ENCODE measurements at places on chromosomes 1 and 21.
A peak's percentile ranks its signal among the peaks of the same experiment; 100 is the strongest.

DNA sequence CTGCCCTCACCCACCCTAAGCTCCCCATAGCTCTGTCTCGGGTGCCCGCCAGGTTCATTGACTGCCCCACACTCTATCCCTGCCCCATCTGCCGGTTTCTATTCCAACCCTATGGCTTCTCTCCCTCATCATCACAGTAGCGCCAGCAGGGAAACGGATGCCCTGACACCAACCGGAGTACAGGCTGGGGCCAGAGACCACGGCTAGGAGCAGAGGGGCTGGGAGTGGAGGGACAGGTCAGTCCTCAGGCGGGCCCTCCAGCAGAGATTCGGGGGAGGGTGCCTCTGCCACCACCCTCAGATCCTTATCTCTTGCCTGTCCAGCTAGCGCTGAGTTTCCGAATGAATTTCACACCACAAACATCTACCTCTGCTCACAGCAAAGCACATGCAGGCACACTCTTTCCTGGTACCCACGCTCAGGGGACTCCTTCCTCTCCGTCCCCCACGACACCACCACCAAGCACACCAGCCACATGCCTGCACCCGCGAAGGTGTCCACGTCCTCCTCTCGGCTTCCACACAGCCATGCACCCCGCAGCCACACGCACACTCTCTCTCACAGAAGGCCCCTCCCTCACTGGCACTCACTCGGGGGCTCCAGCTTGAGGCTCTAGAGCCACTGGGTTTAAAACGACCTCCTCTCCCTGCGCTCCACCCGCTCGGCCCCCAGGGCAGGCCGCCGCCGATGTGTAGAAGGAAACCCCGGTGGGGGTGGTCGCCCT is 7.2 kb downstream of the TAL1 start:
- no peak for DNase-seq

GRCh38 chr1:78385744-78386462 is 104.9 kb upstream of the PTGFR start:
- no peak for DNase-seq

DNA sequence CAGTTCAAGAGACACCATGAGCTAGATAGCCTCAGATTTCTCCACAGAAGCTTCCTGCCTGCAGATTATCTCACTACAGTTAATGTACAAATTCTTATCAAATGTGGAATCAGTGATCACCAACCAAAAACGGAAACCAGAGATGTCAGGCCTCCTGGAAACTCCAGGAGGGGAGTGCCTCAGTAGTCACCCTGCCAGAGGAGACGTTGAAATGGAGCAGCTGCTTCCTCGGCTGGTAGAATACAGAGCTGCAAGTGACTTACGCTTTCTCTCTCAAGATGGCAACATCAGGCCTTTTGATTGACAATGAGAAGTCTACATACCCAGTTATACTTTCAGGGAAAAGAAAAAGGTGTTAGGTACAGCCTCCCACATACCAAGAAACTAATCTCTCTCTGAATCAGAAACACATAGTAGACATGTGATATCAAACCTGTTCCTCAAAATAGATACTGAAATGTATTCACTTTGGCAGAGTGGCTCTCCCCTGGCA is 52.2 kb downstream of the ACP6 start:
- peak; percentile 87 for DNase-seq

GRCh38 chr21:45032332-45032731 is 42.0 kb upstream of the ADARB1 start:
- DNase-seq = no peak

DNA sequence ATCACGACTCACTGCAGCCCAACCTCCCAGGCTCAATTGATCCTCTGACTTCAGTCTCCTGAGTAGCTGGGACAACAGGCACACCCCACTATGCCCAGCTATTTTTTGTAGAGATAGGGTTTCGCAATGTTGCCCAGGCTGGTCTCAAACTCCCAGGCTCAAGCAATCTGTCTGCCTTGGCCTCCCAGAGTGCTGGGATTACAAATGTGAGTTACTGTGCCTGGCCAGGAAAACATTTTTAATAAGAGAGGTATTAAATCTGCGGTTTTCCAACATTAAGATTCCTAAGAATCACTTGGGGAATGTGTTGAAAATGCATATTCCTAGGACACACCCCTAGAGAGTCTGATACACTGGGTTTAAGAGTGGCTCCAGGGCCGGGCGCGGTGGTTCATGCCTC is 8.7 kb downstream of the CSF1 start:
- no peak for DNase-seq

GRCh38 chr1:24849672-24850295 is 80.3 kb downstream of the RUNX3 start:
- peak; percentile 71 for DNase-seq

GRCh38 chr1:144551107-144551542 is 41.6 kb upstream of the PPIAL4F start:
- peak; percentile 77 for DNase-seq

All from activated CD4-positive, alpha-beta T cell treated with anti-CD3 and anti-CD28 coated beads, Interleukin-2, amount 10 ng/mL, durations not matched to agents 24 days and 14 days (primary cell).